ENCODE measurements at places on chromosomes 16 and 17. TPM values are rescaled to one million over a fixed set of nuclear protein-coding genes. Genes with fewer than 3 reads are reported as not detected.

Gene GJD3
- not detected for total RNA-seq

Gene TERB1
- total RNA-seq, result not detected

Gene BCAS3
- total RNA-seq, result 18.3 TPM

Gene KIF2B
- not detected for total RNA-seq

Gene SCNN1G
- not detected for total RNA-seq

Gene PLA2G10
- total RNA-seq, result not detected

Gene ZNF174
- total RNA-seq, result 14.3 TPM

Gene HBM
- not detected for total RNA-seq

Gene PPL
- total RNA-seq, result not detected

Gene UNC45B
- total RNA-seq, result 0.10 TPM

Gene AIPL1
- total RNA-seq, result not detected

Gene ZG16
- not detected for total RNA-seq

Gene SLFN12L
- 99.0 TPM for total RNA-seq

Gene HOXB8
- not detected for total RNA-seq
